ENCODE measurements at places on chromosomes 5 and 9. TPM values are rescaled to one million over a fixed set of nuclear protein-coding genes. Genes with fewer than 3 reads are reported as not detected.

- no peaks in the 10 kb centered on the region for H3K36me3 ChIP-seq
- no peak overlapping the region for H3K4me3 ChIP-seq
- no peaks in the 10 kb centered on the region for H3K27me3 ChIP-seq
- no peak overlapping the region for H3K27ac ChIP-seq
- no peaks in the 10 kb centered on the region for H3K4me1 ChIP-seq
Measured at GRCh38 chr9:106403081-106403480, 459.9 kb upstream of the ZNF462 start.

DNA sequence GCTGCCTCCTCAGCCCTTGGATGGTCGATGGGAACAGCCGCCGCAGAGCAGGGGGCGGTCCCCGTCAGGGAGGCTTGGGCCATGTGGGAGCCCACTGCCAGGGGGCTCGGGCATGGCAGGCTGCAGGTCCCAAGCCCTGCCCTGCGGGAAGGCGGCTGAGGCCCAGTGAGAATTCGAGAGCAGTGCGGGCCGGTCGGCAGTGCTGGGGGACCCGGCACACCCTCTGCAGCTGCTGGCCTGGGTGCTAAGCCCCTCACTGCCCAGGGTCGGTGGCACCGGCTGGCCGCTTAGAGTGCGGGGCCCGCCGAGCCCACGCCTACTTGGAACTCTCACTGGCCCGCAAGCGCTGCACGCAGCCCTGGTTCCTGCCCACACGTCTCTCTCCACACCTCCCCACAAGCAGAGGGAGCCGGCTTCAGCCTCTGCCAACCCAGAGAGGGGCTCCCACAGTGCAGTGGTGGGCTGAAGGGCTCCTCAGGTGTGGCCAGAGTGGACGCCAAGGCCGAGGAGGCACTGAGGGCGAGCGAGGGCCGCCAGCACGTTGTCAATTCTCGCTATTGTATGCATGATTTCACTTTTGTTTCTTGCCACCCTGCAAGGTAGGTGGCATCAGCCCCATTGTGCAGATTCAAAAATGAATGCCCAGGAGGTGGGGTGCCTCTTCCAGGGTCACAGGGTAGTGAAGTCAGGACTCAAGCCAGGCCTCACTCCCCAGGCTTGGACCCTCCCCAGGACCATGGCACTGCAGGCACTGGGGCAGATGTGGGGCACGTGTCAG, 48.6 kb downstream of the COL15A1 start:
- DNase-seq, result no peak
- H3K4me3 ChIP-seq, result no peak overlapping the region
- H3K4me1 ChIP-seq, result no peaks in the 10 kb centered on the region
- no peak overlapping the region for H3K27ac ChIP-seq
- H3K27me3 ChIP-seq, result no peaks in the 10 kb centered on the region
- no peaks in the 10 kb centered on the region for H3K36me3 ChIP-seq

GRCh38 chr5:135890867-135891266, 4.8 kb downstream of the IL9 start:
- no peak overlapping the region for H3K27ac ChIP-seq
- H3K4me1 ChIP-seq, result peaks cover 5% of the 10 kb centered on the region
- H3K27me3 ChIP-seq, result no peaks in the 10 kb centered on the region
- H3K4me3 ChIP-seq, result no peak overlapping the region

ZDHHC11 gene
- total RNA-seq, result 7.2 TPM

GRCh38 chr5:132428484-132429462, 59.3 kb downstream of the SLC22A5 start:
- H3K4me3 ChIP-seq, result peak overlapping the region; percentile 57
- peaks cover 95% of the 10 kb centered on the region for H3K4me1 ChIP-seq
- peak overlapping the region; percentile 28 for H3K27ac ChIP-seq
- no peaks in the 10 kb centered on the region for H3K27me3 ChIP-seq
